HTR-8/SVneo (cell line): ENCODE measurements at places on chromosomes 16 and 17.

- no peak for DNase-seq
Observed at GRCh38 chr16:56262148-56262547, 70.9 kb downstream of the GNAO1 start.

DNA sequence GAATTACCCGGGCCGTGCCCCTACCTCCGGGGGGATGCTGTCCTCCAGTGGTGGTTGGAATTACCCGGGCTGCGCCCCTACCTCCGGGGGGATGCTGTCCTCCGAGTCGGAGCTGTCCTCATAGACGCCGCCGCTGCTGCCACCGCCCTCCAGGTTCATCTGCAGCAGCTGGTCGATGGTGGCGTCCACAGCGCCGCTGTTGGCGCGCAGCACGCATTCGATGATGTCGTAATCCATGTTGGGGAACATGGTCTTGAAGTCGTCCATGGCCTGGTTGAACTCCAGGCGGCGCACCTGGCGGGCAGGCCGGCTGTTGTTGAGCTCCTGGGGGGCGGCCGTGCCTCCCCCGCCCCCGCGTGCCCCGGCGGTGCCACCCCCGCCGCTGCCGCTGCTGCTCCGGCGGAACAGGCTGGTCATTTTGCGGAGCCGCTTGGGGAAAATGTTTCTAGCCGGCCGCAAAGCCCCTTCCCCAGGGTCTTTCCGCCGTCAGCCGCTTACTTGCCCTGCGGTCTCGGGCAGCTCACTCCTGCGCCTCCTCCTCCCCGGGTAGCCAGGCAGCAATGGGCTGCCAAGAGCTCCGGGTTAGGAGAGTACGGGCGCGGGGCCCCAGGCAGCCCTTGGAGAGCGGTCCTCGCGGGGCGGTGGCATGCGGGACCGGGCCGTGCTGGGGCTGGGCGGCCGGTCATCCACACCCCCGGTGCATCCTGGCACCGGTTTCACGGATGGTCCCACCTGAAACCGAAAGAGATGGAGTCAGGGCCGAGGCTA is 35.5 kb upstream of the MRPS23 start:
- DNase-seq, result no peak

- DNase-seq, result no peak
Observed at GRCh38 chr17:48883171-48883570, 9.4 kb upstream of the ATP5MC1 start.

GRCh38 chr16:47713225-47713595 is 252.1 kb downstream of the PHKB start:
- DNase-seq, result peak; percentile 19

GRCh38 chr17:34207572-34207971 is 47.5 kb upstream of the CCL2 start:
- DNase-seq, result no peak

GRCh38 chr17:77098884-77099545 is 41.8 kb upstream of the SEC14L1 start:
- peak; percentile 59 for DNase-seq

DNA sequence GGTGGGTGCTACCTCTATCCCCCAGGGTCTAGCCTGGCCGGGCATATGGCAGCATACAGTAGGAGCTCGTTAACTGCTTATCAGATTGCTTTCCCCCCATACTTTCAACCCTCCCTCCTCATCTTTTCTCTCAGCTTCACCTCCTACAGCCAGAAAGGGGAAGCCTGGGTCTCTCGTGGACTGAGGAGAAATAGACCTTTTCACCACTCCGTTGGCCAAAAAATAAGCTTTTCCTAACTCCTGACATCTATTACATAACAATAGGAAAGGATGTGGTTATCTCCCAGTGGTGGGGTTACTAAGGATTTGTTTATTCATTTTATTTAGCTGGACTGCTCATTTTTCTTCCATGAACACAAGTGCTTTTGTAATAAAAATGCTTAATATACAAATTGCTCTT is 9.0 kb upstream of the CXCL16 start:
- no peak for DNase-seq
